ENCODE measurements at places on chromosomes 6 and 20.

DNA sequence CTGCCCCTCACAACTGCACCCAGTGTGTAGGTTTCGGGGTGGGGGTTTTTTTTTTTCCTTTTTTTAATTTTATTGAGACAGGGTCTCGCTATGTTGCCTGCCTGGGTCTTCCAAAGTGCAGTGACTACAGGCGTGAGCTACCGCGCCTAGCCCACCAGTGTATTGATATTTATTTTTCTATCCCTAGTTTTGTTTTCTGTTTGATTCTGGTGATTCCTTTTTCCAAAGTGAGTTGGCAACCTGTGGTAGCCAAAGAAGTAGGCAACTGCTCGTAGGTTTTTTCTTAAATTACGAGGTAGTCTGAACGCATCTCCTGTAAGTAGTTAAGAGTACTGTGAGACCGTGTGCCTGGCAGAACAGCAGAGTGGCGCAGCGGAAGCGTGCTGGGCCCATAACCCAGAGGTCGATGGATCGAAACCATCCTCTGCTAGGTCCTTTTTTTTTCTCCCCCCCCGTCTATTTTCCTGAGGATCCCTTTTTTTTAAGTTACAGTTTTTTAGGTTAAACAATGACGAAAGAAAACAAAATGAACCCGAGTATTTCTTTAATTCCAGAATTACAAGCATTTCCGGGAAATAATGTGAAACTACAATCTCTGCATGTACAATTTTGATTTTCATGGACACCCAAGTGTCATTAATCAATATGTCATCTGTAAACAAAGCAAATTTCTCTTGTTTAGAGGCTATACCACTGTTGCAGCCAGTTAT, 78.7 kb upstream of the BTN3A2 start:
- peak; percentile 68 for DNase-seq

- DNase-seq: peak; percentile 97
Observed at GRCh38 chr6:121549736-121550135, 114.3 kb downstream of the GJA1 start.

DNA sequence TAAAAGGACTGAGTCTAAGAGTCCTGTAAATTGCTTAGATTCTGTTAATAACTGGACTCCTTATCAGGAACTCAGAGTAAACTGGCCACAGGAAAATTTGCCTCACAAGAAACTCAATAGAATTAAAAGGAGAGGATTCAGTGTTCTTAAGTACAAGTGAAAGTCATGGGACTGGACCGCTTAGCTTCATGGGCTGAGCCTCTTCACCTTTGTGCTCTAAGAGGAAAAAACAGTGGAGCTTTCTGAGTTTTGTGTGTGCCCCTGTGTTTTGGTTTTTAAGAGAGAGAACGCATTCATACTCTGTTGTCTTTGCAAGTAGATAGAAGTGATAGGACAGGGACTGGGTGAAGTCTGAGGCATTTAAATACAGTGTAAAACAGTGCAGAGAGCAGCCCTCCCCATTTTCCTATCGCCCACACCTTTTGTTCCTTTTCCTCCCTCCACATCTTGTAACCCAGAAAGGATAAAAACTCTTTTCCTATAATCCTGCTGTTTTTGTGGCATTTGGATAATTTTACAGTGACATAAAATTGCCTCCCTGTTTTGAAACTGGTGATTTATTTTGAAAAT, 49.6 kb downstream of the FOXO3 start:
- no peak for DNase-seq

DNA sequence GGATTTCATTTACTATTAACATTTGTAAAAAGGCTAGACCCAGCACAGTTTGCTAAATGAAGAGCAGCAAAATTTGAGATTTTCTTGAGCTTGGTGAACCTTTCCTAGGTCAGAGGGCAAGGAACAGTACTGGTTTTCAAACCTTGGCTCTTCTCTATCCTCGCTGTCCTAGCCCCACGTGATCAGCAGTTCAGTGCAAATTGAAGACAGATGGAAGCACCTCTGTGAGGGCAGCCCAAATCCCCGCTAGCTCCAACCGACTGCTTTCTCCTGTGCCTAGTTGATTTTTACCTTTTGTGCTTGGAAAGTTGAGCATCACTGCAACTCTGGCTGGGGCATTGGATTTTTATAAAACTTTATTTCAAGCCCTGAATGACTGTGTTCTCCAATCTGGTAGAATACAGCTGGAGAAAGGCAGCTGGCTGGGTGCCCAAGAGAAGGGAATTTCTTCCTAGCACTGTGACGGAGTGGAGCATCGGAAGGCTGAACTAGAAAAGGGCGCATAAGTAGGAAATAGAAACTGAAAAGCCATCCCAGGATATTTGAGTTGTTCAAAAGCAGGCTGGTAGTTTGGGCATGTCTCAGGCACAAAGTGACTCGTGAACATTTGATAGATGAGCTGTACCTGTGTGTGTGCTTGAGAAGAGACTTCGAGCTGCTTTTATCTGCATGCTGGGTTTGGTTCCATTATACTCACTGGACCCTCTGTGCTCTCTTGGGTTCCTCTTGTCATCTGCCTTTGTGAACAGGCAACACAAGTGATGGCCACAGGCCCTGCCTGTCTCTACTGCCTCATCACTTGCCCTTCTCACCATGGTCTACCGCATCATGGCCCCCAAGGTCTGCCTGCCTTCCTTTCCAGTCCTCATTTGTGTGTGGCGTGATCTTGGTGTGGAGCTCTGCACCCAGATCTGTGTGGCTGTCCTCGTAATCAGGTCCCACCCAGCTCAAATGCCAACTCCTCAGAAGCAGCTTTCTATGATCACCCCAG, 2.3 kb downstream of the RNF114 start:
- peak; percentile 76 for DNase-seq

DNA sequence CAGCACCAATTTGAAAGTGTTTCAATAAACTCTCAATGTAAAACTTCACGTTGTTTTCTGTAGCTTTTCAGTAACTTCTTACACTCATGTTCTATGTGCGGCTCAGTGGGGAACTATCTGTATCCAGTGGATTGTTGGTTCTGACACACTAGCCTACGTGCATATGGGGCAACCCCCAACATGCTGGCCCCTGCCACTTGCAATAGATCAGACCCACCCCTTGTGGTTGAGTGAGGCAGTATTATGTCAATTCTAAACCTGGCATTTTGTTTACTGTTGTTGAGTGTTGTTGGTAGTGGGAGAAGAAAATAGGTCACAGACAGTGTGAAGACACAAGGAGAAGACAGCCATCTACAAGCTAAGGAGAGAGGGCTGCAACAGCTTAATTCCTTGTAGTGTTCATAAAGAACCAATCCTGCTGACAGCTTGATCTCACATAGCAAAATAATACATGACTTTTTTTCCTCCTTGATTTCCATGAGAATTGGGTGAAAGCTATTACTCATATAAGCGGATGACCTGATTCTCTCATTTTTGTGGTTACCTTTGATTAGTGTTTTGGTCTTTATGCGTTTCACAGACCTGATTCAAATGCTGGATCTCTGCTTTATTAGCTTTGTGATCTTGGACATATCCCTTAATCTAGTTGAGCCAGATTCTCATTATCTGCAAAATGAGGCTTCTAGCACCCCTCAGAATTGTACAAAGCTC, 320.4 kb downstream of the LAMA2 start:
- DNase-seq: no peak

- DNase-seq: no peak
Observed at GRCh38 chr20:14729390-14729789, 392.0 kb upstream of the FLRT3 start.

GRCh38 chr6:4844108-4844507, 67.9 kb downstream of the CDYL start:
- no peak for DNase-seq
